ENCODE measurements at places on chromosomes 12 and 14. TPM values are rescaled to one million over a fixed set of nuclear protein-coding genes. Genes with fewer than 3 reads are reported as not detected.

Gene DCTN2
- total RNA-seq, result 106 TPM

Gene SINHCAF
- 21.9 TPM for total RNA-seq

Gene ARHGAP9
- 26.5 TPM for total RNA-seq

Gene DCD
- not detected for total RNA-seq

Gene P2RX2
- not detected for total RNA-seq

Gene AKAP3
- total RNA-seq, result 0.26 TPM

Gene FAIM2
- total RNA-seq, result 0.35 TPM

Gene DIO2
- 3.3 TPM for total RNA-seq

Gene LRRK2
- 16.3 TPM for total RNA-seq

GRCh38 chr14:51022769-51023168, 72.1 kb downstream of the TRIM9 start:
- DNase-seq, result no peak

- no peak for DNase-seq
Observed at GRCh38 chr14:102729268-102729667, 48.0 kb upstream of the TRAF3 start.

DNA sequence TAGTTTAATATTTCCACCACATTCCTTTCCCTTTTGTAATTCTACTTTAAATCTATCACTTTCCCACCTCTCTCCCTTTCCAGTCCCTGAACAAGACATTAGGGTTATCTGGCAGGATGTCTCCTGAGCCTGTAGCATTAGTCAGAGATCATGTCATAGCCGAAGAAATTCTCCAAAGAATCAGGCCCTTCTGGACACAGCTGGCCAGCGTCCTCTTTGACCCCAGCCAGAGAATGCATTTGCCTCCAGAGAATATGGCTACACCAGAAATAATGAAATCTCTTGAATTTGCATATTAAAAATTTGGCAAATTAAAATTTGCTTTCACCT, 56.7 kb downstream of the NTF3 start:
- DNase-seq, result no peak

GRCh38 chr12:103503546-103504480, 8.0 kb upstream of the C12orf42 start:
- DNase-seq, result no peak

DNA sequence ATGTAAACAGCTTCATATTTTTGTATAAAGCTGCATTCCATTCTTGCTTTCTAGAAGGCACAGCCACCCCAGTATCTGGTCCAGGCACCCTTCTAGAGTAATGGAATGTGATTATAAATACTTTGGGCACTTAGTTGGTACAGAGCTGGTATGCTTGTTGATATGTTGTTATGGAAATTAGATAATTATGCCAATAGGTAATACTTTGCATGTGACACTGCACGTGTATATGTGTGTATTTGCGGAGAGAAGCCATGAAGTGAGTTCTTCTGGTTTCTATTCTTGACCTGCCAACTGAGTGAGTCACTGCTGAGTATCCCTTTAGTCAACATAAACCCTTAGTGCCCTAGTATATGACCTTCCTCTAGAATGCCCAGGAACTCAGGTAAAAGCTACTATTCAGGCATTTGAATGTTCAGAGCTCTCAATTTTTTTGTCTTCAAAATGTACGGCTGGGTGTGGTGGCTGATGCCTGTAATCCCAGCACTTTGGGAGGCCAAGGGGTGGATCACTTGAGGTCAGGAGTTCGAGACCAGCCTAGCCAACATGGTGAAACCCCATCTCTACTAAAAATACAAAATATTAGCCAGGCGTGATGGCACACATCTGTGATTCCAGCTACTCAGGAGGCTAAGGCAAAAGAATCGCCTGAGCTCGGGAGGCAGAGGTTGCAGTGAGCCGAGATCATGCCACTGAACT, 6.2 kb upstream of the TCP11L2 start:
- DNase-seq, result no peak

- DNase-seq, result peak; percentile 20
Observed at GRCh38 chr14:96126339-96126782, 78.3 kb upstream of the BDKRB2 start.

DNA sequence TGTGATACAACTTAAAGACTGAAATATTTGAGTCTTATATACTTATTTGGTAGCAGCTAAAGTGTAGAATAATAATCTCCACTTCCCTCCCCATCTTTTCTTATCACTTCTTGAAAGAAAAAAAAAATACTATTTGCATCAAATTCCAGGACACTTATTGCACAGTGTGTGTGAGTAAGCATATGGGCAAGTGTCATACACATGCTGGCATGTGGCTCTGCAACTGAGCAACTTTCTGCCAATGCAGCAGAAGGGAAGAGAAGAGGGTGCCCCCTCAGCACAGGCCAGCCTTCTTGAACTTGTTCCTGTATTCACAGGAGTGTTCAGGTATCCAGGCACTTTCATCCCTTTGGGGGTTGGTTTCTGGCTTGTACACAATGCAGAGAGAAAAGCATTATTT, 145.8 kb downstream of the CPNE8 start:
- DNase-seq, result no peak

DNA sequence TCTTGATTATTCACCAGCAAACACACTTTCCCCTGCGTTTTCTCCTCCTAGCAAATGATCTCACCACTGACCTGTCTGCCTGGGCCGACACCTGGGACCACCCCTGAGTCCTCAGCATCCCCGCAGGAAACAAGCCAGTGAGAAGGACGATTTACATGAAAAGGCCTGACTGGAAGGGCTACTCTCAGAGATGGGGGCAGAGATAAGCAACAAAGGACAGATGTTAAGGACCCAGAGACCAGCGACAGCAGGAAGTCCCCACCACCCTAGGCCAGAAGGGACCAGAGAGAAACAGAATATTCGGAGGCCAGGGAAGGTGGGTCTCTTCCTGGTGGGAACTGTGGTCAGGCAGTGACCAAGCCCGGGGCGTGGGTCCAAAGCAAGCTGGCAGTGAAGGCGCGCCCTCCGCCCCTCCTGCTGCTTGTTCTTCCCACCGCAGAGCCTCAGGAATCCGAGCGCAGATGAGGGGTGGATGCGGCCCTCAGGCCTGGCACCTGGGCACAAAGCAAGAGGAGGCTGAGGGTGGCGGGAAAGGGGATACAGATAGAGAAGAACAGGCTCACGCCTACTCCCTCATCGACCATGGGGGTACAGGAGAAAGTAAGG, 55.8 kb downstream of the STX2 start:
- DNase-seq, result no peak

- no peak for DNase-seq
Observed at GRCh38 chr12:111699-112493, 45.3 kb downstream of the IQSEC3 start.

DNA sequence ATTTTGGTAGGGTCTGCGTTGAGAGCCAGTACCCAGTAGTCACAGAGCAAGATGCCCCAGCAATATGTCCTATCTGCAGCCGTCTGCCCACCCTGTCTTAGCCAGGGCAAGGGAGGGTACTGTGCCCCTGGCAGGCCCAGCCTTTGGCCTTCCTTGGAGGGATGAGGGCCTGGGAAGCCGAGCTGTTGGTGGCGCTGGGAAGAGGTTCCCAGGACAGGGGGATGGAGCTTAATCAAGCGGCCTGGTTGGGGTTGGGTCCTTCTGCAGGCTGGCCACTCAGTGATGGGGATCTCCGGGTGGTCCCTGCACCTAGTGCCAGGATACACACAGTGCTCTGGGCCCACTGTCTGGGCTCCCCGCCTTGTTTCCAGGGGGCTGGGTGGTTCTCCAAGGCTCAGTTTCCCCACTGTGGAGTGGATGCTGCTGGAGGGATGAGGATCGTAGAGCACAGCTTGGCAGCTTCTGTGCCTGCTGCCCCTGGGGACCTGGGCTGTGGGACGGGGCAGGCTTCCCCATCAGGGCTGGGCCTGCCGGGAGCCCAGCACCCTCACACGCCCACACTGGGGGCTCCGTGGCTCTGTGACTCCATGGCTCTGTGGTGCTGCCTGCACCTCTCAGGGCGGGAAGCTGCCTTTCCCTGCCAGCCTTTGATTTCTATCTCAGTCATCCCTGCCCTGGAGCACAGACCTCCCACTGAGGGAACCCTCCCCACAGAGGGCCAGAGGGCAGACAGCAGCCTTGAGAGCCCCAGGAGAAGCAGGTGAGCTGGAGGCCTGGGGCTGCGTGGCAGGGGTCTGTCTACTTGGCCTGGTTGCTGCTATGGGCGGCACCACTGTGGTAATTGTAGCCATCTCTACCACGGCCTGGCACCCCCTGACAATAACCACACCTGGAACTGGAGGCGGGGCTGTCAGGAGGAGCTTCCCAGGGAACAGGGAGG, 357.0 kb downstream of the TMEM121 start:
- DNase-seq, result peak; percentile 88

- no peak for DNase-seq
Observed at GRCh38 chr12:128388461-128389000, 121.6 kb downstream of the TMEM132C start.

DNA sequence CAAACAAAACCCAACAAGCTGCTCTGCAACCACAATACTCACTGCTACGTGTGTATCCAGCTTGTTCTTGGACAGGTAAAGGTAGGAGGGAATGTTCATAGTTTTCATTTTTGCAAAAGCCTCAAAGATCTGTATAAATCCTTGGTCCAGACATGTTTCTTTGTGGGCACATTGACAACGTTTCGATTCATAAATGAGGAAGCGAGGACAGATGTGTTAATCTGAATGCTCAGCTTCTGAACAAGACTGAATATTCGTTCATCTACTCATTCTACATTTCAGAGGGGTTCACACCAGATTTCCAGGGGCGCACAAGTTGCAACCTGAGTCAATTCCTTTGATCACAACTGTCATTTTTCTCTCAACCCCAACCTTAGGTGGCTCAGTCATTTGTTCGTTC, 134.4 kb downstream of the LLPH start:
- no peak for DNase-seq

DNA sequence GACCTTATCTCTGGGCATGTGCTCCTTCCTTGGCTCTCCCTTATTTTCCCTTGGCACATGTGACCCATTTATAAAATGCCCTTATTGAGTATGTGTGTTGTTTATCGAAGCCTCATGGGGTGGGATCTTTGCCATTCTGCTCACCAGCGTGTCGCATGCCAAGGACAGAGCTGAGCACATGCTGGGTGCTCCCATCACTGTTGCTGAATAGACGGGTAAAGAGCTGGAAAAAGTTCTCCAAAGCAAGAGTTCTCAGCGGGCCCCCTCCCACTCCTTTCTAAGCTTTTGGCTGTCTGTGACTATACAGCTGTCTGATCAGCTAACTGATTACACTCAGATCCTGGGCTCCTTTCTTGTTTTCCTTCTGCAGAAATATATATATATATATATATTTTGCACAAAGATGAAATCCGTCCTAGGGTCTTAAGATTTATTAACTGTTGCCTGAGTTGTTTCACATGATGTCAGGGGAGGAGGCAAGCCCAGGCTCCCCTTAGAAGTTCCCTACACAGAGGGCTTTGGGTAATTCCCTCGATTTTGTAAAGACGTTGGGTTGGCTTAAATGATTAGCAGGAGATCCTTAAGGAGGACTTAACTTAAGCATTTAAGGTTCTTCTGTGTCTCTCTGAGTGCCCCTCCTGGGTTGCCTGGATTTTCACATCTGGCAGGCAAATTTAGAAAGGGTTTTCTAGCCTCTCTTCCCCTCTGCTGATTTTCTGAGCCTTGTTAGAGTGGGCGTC, 71.6 kb downstream of the TMEM132C start:
- DNase-seq, result no peak

- no peak for DNase-seq
Observed at GRCh38 chr14:27886256-27886655, 880.3 kb upstream of the FOXG1 start.

DNA sequence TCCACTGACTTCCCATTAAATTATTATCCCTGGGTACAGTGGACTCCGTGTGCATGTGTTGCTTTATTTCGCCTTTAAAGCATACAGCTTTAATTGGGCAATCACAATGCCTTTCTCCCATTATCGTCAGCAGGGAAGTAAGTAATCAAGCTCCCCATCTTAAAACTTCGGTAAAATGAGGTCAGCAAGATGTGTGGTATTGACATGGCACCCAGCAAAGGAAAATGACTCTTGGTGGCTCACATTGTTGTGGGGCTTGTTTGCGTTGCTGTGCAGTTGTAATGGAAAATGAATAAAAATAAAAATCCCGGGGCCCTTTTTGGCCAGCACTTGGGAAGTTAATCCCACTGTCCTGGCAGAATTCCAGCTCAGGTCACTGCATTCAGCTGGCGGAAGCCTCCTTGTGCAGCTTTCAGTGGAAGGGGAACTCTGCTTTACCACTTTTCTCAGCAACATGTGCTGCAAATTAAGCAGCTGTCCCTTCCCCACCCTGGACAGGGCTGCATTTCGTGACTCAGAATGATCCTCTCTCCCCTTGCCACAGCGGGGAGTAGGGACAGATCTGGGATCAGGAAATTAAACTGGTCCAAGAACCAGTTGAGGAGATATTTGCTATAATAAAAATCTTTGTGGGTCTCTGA, 13.9 kb upstream of the ATP2A2 start:
- DNase-seq, result no peak

GRCh38 chr12:125172231-125172850, 107.1 kb downstream of the AACS start:
- no peak for DNase-seq

DNA sequence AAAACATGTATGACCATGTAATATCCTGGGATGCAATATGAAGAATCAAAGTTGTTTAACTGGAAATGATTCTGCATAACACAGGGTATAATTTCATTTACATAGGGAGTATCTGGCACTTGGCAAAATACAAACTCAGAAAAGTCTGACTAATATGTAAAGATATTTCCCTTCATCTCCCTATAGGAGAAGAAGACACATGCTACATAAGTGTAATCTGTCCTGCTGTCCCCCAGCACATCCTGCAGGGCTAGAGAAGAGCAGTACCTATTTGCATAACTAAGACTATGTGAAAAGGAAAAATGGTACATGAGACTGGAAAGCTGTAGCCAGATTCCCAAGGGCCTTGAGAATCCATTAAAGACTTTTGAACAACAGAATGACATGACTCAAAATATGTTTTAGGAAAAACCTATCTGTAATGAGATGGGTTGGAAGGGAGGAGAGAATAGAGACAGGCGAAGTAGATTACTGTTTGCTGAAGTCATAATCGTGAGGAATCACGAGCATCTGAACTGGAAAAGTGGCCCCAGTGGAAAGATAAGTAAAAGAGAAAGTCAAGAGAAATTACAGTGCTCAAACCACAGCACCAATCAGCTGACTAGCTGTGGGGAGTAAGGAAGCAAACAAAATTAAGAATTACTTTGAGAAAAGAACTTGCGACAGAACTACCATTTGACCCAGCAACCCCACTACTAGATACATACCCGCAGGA, 155.1 kb upstream of the HMGA2 start:
- DNase-seq, result no peak

GRCh38 chr14:24185741-24186140, 2.9 kb downstream of the IPO4 start:
- DNase-seq, result no peak

DNA sequence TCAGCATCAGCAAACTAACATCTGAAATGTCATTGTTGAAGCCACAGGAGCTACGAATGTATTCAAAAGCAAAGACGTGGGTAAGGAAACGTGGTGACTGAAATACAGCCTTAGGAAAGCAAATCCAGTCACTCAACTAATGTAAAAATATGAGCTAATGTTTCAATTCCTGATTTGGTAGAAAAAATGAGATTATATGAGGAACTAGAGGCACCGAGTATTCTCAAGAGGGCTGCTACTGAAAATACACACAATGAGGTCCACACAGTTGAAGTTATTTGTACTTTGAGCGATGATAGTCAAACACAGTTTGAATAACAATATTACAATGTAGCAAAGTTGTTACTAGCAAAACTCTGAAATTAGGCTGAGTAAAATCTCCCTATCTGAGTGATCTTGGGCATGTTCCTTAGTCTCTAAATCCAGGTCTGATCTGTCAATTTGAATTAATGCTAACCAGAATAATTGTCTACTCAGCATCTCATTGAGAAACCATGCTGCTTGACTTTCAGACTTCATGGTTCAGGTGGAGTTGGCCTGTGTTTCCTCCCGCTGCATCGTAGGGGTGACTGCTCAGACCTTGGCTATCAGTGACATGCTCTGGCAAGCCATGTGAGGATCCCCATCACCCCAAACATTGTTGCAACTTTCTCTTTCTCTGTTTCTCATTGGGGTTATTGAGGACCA, 467.1 kb upstream of the SOX5 start:
- DNase-seq, result no peak
